ENCODE measurements at places on chromosomes 6 and 20. TPM values are rescaled to one million over a fixed set of nuclear protein-coding genes. Genes with fewer than 3 reads are reported as not detected.

The TMEM74B gene
- 1.6 TPM for polyA plus RNA-seq

The GRM4 gene
- polyA plus RNA-seq = not detected

The AIF1 gene
- polyA plus RNA-seq = 121 TPM

The PRL gene
- not detected for polyA plus RNA-seq

The SDHAF4 gene
- polyA plus RNA-seq = 25.6 TPM

The LCA5 gene
- 2.0 TPM for polyA plus RNA-seq

The CST2 gene
- polyA plus RNA-seq = not detected

The POLH gene
- polyA plus RNA-seq = 1.8 TPM

The VSTM2L gene
- polyA plus RNA-seq = 2.8 TPM

The GRIK2 gene
- 1.4 TPM for polyA plus RNA-seq

The LAMP5 gene
- polyA plus RNA-seq = 3.2 TPM

The HLA-DRA gene
- 489 TPM for polyA plus RNA-seq

The CST3 gene
- 942 TPM for polyA plus RNA-seq

The NKX2-4 gene
- not detected for polyA plus RNA-seq

The PHACTR3 gene
- 1.7 TPM for polyA plus RNA-seq

The PTK6 gene
- polyA plus RNA-seq = 0.26 TPM

The SLC22A1 gene
- polyA plus RNA-seq = 1.4 TPM

The RBPJL gene
- not detected for polyA plus RNA-seq

The ZNF337 gene
- 9.2 TPM for polyA plus RNA-seq

The SLC26A8 gene
- polyA plus RNA-seq = not detected

The ERVFRD-1 gene
- polyA plus RNA-seq = 0.24 TPM

The ZNF831 gene
- polyA plus RNA-seq = 0.04 TPM

The IL17A gene
- not detected for polyA plus RNA-seq

Data from kidney (tissue), 22 donors.